ENCODE measurements at places on chromosomes 11 and 22.

DNA sequence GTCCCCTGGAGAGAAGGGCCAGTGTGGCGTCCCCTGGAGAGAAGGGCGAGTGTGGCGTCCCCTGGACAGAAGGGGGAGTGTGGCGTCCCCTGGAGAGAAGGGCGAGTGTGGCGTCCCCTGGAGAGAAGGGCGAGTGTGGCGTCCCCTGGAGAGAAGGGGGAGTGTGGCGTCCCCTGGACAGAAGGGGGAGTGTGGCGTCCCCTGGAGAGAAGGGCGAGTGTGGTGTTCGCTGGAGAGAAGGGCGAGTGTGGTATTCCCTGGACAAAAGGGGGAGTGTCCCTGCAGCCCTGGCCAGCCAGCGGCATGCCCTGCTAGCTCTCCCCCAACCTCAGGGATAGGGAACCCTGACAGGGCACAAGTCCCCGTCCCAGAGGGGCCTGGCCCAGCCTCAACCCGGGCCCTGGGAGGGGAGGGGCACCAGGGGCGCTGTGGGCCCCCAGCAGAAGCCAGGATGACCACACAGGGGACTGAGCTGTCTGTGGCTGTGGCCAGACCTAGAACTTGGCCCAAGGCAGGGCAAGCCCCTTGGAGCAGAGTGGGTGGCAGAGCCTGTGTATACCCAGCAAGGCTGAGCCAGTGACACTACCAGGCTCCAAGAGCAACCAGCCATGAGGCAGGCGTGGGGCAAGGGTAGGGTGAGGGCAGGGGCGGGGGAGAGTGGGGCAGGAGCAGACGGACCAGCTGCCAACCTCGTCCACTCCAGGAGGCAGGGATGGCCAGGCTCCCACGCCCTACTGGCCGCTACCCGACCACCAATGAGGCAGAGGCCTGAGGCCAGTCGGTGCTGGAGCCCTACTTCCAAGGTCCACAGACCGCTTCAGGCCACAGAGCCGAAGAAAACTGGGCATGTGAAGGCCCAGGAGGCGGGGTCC is 4.2 kb downstream of the HRAS start:
- DNase-seq: no peak

DNA sequence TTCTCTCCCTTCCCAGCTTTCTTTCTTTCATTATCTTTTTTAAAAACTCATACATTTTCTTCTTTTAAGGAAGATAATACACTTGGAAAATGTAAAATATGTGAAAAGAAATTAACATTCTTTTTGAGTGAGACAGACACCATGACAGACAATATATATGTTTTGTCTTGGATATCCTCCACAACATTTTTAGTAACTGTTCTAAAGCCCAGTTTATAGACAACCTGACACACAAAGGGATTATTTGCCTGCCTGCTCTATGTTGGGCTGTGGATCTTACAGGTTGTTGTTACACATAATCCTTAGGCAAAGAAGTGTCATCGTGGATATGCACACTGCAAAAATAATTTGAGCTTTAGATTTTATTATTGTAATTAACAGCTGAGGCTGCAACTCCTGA is 301.4 kb upstream of the PDGFD start:
- DNase-seq: no peak

DNA sequence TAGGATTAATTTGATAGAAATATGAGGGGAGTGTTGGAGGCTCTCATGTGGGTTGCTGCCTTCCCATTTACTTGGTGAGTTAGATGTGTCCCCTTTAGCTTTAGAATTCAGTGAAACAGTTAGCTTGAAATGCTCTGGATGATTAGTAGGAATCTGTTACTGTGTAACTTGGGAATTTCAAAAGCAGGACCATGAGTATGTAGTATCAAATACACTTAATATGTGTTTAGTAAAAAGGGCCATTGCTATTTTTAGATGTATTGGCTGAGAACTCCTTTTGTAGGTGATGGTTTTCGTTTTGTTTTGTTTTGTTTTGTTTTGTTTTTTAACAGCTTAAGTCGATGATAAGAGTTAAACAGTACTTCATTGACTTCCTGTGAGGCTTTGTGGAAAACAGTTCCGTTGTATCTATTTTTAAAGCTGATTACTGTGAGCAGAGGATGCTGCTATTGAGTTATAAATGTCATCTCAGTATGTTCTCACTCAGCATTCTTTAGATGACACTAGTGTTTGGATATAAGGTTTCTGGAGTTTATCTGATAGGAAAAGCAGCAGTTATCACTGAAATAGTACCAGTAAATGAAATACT is 53.5 kb downstream of the MCAM start:
- DNase-seq: no peak

GRCh38 chr11:65565624-65566453 is 4.4 kb upstream of the ZNRD2 start:
- no peak for DNase-seq

DNA sequence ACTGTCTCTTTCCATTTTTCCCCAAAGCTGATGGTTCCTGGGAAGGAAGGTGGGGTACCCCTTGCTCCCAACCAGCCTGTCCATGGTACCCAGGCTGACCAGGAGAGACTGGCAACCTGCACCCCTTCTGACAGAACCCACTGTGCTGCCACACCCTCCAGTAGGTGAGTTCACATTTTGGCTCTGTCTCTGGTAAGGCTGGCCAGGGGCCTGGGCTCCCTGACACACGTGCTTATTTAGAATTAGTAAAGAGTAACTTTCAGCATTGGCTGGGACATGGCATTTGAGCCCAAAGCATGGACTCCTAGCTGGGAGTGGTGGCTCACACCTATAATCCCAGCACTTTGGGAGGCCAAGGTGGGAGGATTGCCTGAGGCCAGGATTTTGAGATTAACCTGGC is 35.1 kb downstream of the ARHGAP1 start:
- DNase-seq: no peak

DNA sequence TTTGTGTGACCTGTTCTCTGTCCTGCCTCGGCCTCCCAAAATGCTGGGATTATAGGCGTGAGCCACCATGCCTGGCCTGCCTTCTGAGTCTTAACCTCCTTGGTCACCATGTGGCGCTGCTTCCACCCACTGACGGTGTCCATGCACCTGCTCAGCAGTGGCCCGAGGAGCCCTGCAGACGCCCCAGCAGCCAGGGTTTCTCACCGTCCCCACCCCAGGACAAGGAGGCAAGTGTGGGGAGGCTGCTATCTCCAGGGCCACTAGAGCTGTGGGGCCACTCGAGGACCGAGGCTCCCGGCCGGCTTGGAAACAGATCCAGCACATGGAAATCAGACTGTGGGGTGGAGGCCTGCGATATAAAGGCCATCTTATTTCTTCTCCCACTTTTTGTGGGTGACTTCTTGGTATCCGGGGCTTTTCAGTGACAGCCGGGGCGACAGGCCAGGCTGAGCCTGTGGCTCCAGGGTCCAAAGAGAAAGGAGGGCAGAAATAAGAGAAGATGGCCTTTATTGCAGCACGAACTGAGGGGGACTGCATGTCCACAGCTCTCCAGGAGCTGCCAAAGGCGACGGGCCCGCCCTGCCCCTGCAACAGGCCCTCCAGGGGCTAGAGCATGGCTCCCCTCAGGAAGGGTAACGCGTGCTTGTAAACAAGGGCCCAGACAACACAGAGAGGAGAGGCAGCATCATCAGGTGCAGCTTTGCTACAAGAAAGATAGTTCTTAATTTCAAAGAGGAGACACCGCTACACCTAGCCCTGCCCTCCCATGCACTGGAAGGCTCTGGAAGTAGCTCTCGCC is 15.0 kb downstream of the TSPO start:
- DNase-seq: no peak

DNA sequence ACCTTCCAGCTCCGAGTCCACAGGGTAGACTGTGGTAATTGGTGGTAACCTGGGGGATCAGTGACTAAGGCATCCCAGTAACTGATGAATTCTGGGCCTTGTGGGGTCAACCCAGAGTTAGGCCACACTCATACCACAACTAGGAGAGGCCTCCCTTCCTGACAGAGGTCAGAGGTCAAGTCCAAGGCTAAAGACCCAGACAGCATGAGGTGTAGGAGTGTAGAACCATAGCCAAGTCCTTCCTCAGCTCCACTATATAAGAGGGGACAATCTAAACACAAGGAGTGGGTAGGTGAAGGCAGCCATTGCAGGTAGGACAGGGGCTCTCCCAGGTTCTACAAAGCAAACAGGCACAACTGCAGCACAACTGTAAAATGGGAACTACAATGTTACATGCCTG is 4.6 kb downstream of the AP1B1 start:
- DNase-seq: no peak

DNA sequence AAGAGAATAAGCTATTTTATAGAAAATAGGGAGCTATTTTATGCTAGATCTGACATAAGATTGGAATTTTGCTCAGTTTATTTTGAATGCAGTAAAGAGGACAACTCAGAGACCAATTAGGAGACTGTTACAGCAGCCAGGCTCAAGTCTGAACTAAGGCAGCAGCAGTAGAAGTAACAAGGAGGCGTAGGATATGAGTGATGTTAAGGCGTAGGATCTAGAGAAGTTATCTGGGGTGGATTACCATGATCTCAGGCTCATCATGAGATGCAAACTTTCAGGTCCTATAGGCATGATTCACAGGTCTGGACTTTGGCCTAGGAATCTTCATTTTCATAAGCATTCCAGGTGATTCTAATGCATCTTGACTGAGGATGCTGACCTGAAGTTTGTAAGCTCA is 108.9 kb upstream of the BLID start:
- DNase-seq: no peak

GRCh38 chr11:36601155-36601554 is 3.1 kb upstream of the RAG2 start:
- no peak for DNase-seq

DNA sequence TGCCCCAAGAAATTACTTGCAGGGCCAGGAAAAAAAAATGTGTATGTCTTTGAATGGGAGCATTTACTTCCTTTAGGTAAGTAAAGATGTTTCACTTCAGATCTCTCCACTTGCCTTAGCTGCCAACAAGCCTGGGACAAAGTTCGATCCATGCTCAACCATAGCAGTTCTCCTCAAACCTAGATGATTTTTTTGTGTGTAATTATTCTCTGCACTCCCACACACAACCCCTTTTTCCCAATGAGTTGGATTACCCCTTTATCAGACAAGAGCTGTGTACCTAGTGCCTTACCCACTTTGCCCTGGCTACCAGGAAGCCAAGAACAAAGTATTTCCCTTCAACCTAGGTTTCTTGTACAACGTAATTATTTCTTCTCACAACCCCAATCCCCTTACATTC is 35.6 kb downstream of the TPBGL start:
- DNase-seq: no peak

GRCh38 chr11:95143106-95143681 is 53.5 kb downstream of the ENDOD1 start:
- DNase-seq: no peak

GRCh38 chr22:39634530-39635405 is 64.2 kb downstream of the CACNA1I start:
- DNase-seq: no peak

DNA sequence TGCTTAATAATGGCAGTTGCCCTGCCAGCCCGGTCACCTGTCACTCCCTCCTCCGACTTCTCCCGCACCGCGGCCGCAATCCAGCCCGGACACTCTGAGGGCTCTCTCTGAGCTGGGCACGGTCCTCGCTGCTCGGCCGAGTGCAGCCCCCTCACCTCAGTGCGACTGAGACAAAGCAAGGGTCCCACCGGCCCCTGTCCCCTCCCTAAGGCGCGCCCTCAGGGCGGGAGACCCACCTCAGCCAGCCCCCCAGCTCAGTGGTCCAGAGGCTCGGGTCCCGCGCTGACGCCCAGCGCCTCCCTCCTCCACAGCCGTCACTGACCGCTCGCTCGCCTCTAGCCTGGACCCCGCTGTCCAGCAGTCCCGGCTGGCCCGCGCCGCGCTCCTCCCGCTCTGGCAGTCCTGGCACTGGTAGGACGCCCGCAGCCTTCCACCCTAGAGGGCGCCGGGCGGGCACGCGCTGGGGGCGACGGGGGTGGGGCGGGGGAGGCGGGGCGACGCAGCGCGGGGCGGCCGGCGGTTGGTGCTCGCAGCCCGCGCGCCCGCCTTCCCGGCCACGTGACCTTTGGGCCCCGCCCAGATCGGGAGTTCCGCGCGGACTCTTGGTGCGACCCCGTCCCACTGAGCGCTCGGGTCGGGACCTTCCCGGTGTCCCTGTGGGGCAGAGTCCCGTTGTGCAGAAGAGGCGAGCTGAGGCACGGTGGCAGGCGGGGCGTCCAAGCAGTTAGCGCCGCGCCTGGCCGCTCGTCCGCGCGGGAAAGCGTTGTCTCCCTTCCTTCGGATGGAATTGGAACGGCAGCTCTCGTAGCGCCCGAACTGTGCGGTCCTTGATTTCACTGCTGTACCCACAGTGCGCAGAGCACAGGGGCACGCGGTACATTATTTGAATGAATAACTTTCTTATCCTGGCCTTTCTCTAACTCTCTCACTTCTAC is 7.8 kb upstream of the L3MBTL2 start:
- DNase-seq: peak; percentile 75

DNA sequence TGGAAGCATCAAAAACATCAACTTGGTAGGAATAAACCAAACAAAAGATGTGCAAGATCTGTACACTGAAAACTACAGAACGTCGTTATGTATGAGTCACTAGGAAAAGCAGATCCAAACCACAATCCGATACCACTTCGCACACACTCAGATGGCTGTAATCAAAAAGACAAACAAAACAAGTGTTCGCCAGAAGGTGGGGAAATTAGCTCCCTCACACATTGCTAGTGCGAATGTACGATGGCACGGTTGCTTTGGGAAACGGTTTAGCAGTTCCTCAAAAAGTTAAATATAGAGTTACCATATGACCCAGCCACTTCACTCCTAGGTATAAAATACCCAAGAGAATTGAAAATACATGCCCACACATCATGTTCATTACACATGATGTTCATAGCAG is 14.8 kb upstream of the CARD10 start:
- DNase-seq: no peak

- DNase-seq: no peak
Measured at GRCh38 chr11:67641338-67642172, 2.0 kb upstream of the TBX10 start.

GRCh38 chr22:36204001-36204631 is 2.5 kb upstream of the APOL4 start:
- no peak for DNase-seq

- DNase-seq: no peak
Measured at GRCh38 chr11:132451942-132452601, 1080.2 kb downstream of the OPCML start.

DNA sequence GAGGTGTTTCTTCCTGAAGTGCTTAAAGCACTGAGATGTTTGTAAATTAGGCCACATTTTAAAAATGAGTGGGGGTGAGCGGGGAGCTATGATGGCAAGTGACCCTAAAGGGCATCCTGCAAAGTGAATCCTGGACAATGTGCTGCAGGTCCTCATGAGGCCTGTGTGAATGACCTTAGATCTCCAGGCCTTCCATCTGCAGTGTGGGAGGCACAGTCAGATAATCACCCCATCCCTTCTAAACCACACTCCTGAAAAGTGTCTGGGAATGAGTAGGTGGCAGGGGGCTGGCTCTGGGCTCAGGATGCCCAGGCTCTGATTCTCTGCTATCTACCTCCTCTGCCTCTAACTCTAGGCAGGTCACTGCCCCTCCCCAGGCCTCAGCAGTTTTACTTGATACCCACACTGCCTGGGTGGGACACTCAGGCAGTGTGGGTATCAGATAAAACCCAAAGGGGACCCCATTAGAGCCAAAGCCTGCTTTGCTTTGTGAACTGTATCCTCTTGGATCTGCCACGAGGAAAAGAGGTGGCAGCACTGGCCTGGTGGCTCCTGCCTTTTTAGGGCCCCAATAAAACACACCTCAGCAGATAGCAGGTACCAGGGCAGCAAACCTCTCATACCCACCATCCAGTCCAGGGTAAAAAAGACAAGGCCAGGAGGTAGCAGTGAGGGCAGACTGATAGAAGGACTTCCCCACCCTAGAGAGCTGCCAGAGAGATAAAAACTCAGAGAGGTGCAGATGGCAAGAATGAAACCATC is 10.5 kb downstream of the STARD10 start:
- no peak for DNase-seq

GRCh38 chr22:29334148-29334547 is 18.7 kb upstream of the RASL10A start:
- DNase-seq: no peak
